ACHN (cell line): ENCODE measurements at places on chromosomes 1 and 21.

- no peak for DNase-seq
Measured at GRCh38 chr21:42163511-42163863, 55.5 kb upstream of the ABCG1 start.

DNA sequence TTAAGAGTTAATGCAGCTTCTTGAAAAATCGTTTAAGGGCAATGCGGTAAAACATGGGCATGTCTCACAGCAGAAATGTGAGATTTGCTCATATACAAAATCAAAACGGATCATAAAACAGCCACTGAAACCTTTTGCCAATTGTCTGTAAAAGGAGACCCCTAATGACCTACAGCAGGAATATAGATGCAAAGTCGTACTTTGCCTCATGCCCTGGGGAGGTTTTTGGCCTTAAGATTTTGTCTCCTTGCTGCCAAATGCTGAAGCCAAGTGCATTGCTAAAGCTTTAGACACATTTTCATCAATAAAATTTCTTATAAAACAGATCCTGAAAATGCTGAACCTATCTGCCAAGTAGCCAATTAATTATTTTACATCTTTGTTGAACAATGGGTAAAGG lies 226.9 kb downstream of the TGFB2 start:
- no peak for DNase-seq

- DNase-seq: no peak
Measured at GRCh38 chr1:157198619-157199420, 60.6 kb upstream of the ETV3 start.

DNA sequence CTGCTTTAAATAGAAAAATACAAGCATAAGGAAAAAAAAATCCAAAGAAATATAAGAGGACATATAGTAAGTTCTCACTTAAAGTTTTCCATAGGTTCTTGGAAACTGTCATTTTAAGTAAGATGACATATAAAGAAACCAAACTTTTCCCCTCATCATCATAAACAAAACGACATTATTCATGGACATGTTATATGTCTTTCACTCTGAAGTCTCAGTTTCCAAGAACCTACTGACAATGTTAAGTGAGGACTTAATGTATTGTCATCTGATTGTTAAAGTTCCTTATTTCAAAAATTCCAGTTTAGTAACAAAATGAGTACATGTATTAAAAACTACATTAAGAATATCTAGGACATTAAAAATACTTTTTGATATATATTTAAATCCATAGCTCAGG lies 69.6 kb upstream of the GFI1 start:
- DNase-seq: no peak

- DNase-seq: no peak
Measured at GRCh38 chr21:43702785-43703034, 16.2 kb upstream of the PDXK start.

DNA sequence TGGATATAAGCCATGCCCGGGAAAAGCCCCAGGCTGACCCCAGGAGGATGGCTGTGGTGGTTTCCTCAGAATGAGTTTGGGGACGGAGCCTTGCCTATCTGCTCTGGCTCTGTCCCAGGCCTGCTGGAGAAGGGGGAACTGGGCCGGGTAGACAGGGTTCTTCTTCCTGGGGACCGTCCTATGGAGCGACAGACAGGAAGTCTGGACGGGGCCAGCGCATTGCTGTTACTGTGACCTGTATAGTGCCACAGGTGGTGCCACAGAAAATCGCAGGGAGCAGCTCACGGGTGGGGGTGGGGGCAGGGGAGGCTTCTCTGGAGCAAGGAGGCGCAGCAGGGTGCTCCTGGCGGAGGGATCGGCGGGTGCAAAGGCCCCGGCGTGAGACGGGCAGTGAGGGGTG lies 36.4 kb downstream of the CFAP74 start:
- no peak for DNase-seq

DNA sequence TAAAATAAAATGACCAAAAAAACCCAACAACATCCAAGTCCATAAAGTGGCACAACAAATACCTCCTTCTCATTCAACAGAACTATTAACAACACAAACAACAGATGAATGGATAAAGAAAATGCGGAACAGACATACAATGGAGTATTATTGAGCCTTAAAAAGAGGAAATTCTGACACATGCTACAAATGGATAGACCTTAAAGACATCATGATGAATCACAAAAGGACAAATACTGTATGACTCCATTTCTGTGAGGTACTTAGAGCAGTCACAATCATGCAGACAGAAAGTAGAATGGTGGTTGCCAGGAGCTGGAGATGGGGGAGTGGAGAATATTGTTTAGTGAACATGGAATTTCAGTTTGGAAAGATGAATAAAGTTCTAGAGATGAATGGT lies 42.6 kb downstream of the EYA3 start:
- DNase-seq: no peak

GRCh38 chr1:193431265-193431977 lies 245.0 kb upstream of the B3GALT2 start:
- DNase-seq: no peak
